Vagina (tissue), 2 donors: ENCODE measurements at places on chromosomes 4 and X.

- no peak for DNase-seq
Measured at GRCh38 chrX:9318213-9318612, 146.6 kb upstream of the TBL1X start.

DNA sequence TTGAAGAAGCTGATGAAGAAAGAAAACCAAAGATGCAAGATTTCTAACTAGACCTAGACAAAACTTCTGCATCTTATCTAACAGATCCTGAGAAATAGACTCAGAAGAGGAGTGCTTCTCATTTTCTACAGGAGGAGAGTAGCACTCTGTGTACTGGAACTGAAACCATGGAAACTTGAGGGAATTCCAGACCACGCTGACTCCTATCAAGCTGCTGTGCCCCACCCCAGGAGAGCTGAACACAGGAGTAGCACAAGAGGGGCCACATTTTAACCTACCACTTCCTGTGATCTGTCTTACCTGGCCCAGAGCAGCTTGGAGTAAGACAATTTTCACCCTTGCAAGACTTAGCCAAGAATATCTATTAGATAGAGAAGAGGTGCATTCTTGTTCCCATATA is 248.9 kb downstream of the SCFD2 start:
- no peak for DNase-seq

GRCh38 chrX:43345166-43345565 is 310.9 kb upstream of the MAOA start:
- no peak for DNase-seq

DNA sequence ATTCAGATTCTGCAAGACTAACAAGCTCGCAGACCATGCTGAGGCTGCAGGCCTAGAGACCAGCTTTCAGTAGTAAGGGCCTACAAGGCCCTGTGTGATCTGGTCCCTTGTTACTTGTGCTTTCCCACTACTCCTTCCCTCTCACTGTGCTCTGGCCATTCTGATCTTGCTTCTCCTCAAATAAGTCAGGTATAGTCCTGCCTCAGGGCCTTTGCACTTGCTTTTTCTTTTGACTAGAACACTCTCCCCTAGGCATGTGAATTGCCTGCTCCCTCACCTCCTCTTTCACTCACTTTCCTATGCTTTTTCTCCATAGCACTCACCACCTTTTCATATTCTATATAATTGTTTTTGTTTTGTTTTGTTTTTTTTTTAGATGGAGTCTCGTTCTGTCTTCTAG is 22.2 kb downstream of the AKAP14 start:
- no peak for DNase-seq

- no peak for DNase-seq
Measured at GRCh38 chr4:20299515-20299914, 47.8 kb downstream of the SLIT2 start.

DNA sequence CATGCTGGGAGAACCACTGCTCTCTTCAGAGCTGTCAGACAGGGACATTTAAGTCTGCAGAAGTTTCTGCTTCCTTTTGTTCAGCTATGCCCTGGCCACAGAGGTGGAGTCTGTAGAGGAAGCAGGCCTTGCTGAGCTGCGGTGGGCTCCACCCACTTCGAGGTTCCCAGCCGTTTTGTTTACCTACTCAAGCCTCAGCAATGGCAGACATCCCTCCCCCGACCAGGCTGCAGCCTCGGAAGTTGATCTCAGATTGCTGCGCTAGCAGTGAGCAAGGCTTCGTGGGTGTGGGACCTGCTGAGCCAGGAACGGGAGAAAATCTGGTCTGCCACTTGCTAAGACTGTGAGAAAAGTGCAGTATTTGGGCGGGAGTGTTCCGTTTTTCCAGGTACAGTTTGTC is 118.9 kb downstream of the SLC10A6 start:
- no peak for DNase-seq

DNA sequence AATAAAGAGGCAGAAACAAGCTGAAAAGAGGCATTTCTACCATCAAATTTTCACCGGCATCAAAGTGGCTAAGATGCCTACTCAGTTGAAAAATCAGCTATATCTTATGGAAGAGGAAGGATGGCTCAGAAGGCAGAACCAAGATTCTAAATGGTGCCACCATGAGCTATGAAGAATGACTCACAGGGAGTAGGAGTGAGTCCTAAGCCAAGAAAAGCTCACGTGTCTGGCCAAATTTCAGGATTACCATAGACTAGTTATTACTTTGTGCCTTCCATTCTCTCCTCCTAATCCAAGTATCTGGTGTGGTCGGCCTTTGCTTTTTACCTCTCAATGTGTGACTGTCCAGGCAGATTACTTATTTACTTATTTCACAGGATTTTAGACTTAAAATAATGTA is 54.8 kb downstream of the BMP3 start:
- DNase-seq: no peak

DNA sequence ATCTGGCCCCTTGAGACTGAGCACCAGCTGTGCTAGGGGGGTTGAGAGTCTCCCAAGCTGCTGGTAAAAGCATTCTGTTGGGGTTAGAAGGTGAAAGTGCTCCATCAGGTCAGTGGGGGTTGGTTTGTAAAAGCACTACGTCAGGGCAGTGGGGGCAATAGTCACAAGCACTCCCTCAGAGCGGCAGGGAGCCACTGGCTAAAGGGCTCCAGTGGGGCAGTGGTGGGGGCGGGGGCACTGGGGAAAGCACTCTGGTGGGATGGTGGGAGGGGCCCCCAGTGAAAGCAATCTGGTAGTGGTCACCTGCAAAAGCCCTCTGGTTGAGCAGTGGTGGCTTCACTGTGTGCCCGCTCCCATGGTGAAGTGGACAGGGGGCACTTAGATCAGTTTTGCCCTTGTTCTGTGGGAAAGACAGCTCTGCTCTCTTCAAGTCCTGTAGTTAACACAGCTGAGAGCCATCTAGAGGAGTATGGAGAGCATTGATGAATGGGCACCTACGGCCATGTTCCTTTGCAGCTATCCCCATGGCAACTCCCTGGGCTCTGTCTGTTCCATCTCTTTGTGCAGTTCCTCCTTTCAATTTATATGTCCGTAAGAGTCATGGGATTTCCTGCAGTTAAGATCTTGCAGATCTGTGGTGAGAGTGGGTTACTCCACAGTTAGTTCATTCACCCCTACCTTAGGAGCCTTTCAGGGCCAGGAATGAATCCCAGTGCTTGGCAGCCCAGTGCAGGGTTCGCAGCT is 106.4 kb downstream of the SH3BGRL start:
- no peak for DNase-seq

- DNase-seq: no peak
Measured at GRCh38 chr4:150080337-150080736, 2.1 kb downstream of the DCLK2 start.

DNA sequence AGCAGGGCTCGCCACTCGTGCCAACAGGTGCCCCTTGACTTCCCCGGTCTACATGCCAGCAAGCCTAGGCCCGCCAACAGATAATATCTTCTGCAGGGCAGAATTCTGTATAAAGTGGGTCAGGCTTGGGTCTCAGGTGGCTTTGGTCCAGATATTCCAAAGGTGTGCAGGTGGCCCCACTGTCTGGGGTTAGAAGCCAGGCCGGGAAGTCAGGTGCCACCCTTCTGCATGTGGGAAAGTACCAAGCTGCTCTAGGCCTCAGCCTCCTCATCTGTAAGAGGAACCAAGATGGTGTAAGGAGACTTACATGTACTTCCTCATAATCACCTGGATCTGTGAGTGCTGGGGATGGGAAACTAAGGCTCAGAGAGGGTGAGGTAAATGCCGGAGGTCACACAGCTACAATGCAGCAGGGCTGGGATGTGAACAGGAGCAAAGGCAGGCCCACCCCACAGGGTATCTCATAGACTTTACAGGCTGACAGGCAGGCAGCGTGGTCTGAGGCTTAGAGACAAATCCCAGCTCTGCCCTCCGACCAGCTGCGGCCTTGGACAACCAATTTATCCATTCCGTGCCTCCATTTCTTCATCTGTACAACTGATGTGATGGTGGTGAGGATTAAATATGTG is 35.9 kb downstream of the WDR1 start:
- DNase-seq: no peak

GRCh38 chr4:43332052-43332425 is 439.5 kb downstream of the GRXCR1 start:
- no peak for DNase-seq

DNA sequence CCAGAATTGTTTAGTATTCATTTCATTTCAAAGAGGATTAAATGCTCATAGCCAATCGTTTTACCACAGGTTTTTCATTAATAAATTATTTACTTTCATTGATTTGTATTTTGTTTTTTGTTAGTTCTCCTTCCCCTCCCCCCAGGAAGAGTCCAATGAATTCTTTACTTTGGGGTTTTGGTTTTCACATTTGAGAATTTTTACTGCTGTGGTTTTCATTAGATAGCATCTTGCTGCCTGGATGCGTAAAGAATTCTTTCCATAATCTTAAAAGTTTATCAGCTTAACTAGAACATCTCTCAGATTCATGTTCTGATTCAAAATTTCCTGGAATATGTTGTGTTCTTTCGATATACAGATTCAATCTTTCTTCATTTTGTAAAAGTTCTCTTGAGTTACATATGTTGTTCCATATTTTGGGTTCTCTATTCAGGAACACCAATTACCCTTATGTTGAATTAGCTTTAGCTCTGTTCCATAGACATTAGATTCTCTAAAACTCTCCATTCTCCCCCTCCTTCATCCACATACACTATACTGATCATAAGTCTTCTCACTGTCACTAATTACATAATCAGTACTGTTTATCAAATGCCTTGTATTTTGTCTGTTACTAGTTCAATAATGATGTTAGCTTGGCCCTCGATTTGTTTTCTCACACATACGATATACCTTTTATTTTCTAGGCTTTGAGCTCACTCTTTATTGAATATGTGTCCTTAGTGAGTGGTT is 184.4 kb downstream of the CAMK2D start:
- no peak for DNase-seq

DNA sequence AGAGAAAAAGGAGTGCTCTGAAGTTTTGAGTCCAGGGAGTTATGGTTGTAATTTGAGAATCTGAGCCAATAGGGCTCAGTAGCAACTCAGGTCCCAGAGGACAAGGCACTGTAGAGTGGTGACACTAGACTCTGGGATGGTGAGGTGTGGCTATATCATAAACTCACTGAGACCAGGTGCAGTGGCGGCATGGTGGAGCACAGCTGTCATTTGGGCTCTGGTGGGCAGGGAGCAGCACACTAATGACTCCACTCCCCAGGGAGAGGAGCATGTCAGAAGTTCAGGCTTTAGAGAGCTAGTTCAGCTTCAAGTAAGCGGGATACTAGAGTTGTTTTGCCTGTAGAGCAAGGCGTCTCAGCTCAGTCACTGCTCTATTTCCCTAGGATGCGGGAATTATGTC is 165.4 kb upstream of the USP38 start:
- DNase-seq: no peak

GRCh38 chr4:40247350-40247749 is 50.5 kb downstream of the RHOH start:
- no peak for DNase-seq

DNA sequence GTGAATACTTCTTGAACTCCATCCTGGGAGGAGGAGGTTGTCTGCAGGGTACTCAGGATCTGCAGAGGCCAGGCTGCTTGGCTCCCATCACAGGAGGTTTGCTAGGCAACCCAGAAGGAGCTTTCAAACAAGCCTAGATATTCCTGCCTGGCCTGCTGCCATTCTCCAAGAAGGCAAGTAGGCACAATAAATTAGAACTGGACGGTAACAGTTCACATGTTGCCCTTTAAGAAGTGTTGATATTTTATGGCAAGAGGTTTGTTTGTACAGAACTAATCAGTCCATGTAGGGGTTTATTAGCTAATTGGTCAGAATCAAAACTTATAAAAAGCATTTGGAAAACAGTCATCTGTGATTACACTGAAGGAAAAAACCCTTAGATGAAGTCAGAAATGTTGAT is 39.3 kb downstream of the SYNPO2 start:
- no peak for DNase-seq

DNA sequence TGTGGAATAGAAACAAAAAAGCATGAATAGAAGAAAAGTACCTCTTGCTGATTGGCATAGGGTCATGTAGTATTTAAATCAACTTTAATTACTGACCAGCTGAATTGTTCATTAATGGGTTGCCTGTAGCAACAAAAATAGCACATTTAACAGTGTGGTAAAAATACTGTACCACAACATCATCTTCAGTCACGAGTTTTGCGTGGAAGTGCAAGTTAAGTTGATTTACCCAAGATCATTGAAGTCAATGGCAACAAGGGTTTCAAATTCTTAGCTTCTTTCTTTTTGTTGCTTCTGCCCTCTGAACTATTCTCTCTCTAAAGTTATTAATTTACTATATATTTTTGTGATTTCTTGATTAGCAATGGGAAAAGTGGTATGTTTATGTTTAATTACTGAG is 526.6 kb downstream of the C4orf33 start:
- DNase-seq: no peak

DNA sequence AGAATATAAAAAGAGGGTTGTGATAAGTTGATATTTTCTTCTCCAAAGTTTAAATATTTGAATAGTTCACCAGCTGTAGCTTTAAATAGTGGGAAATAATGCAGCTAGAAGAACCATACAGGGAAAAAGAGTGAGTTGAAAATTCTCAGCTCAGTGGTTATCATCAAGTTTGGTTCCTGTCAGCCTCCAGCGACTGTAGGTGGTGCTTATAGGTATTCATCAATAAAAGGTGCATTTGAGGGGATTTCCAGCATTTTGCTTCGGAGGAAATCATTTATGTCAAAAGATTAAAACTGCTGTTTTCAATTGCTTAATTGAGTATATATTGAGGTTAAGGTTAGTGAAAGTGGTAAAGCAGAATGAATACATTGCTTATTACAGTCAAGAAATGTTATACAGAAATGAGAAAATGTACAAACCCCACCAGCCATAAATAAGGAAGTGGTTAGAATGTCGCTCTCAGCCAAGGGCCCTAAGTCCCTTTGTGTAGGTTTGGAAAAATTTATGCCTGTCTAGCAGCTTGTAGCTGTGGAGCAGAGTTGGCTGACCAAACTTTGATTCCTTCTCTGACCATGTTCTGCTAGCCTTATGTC is 532.9 kb upstream of the FTHL17 start:
- no peak for DNase-seq

DNA sequence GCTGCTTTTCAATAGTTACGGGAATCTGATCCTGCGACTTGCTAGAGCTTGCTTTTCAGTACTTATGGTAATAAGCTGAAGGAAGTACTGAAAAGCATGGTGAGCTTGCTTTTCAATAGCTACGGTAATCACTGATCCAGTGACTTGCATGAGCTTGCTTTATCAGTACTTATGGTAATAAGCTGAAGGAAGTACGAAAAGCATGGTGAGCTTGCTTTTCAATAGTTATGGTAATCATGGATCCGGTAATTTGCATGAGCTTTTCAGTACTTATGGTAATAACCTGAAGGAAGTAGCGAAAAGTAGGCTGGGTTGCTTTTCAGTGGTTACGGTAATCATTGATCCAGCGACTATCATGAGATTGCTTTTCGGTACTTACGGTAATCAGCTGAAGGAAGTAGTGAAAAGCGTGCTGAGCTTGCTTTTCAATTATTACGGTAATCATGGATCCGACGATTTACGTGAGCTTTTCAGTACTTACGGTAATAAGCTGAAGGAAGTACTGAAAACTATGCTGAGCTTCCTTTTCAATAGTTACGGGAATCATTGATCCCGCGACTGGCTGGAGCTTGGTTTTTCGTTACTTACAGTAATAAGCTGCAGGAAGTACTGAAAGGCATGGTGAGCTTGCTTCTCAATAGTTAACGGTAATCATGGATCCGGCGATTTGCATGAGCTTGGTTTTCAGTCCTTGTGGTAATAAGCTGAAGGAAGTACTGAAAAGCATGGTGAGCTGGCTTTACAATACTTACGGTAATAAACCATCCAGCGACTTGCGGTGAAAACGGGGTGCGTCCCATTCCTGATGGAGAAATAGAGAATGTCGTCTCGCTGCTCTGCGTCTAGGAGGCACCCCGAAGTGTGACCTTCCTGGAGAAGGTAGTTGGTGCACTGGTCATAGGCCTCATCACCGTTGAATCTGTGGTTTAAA is 6.5 kb downstream of the CRLF2 start:
- no peak for DNase-seq
